ENCODE measurements at places on chromosomes 11 and 22.

- DNase-seq: no peak
Observed at GRCh38 chr11:109023036-109023435, 358.2 kb downstream of the DDX10 start.

- no peak for DNase-seq
Observed at GRCh38 chr11:61546663-61547062, 34.2 kb downstream of the SYT7 start.

GRCh38 chr11:95371153-95371552 is 140.2 kb upstream of the SESN3 start:
- no peak for DNase-seq

DNA sequence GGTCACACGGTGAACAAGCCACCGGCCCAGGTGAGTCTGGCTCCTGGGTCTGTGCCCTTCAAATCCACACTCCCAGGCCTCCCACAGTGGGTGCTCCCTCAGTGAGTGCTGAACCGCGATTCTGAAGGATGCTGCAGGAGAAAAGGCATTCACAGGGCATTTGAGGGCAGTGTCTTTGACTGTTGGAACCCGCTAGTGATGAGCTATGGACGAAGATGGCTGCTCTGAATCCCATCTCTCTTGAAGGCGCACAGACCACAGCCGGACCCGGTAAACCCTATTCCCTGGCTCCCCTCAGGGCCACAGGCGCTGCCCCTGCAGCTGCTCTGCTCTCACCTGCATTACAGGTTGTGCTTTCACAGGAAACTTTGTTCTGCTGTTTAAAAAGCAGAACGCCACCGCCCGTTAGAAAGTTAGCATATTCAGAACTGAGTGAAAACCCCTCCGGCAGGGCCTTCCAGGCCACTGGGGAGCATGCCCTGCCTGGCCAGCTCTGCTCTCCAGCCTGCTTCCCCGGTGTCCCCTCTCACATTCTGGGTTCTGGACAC is 3.2 kb downstream of the LRRC32 start:
- no peak for DNase-seq

- no peak for DNase-seq
Observed at GRCh38 chr11:128420265-128420664, 167.1 kb downstream of the ETS1 start.

- no peak for DNase-seq
Observed at GRCh38 chr11:111124724-111125123, 120.8 kb upstream of the POU2AF2 start.

DNA sequence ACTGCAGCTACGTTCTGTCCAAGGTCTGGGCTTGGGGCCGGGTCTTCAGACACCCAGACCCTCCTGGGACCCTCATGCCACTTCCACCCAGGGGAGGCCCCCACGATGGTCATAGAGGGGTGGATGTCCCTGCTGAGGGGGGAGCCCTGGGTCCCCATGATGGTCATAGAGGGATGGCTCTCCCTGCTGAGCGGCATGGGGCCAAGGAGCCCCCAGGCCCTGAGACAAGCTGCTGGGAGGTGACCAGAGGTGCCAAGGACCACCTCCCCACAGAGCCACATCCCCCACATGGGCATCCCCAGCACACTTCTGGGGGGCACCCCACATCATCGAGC is 7.2 kb downstream of the MUC5B start:
- DNase-seq: no peak

DNA sequence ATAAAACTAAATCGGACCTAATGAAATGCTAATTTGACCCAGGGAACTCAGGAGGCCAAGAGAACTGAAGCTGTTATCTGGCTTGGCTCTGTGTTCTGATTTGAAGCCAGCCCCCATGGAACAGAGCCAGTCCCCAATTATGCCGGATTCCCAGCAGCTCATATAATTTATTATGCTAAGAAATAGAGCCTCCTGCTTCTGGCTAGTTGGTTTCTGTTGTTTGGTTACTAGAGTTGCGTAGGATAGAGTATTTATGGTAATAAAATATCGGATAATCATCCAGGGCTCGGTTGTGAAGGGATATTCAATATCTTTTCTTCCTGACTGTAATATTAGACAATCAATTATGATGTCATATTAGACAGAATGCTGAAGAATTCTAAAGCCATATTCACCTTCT is 120.4 kb upstream of the TTC12 start:
- DNase-seq: no peak

GRCh38 chr11:93936460-93936859 is 84.7 kb upstream of the HEPHL1 start:
- DNase-seq: no peak

- DNase-seq: no peak
Observed at GRCh38 chr22:42281706-42282251, 11.3 kb upstream of the TCF20 start.

DNA sequence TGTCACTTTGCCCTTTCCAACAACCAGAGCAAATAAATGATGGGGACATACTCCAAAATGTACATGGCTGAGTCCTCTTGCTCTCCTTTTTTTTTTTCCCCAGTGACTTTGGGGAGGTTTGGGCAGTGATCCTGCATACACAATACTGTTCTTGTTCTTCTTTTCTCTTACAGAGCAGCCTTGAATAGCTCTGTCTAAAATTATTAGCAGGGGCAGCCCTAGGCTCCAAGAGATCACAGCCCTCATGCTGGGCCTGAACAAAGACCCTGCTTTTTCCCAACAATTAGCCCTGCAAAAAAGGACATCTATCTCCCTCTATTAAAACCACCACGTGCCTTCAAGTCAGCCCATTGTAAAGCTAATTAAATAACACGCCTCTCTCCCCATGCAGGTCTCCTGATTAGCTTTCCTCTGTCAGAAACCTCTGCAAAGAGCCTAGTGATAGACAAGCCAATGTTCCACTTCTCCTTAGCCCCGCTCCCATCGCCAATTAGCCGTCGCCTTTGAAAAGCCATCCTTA is 54.7 kb downstream of the ETS1 start:
- no peak for DNase-seq

- DNase-seq: no peak
Observed at GRCh38 chr22:30610299-30610698, 3.3 kb downstream of the TCN2 start.

- DNase-seq: no peak
Observed at GRCh38 chr11:121119440-121119839, 18.4 kb downstream of the TECTA start.

- no peak for DNase-seq
Observed at GRCh38 chr11:26043665-26044064, 288.3 kb upstream of the ANO3 start.

GRCh38 chr11:132691848-132692550 is 840.3 kb downstream of the OPCML start:
- no peak for DNase-seq

All from C1 segment of cervical spinal cord (tissue), 14 donors.